NCI-H1417 (cell line): ENCODE measurements at places on chromosomes 12 and 14.

GRCh38 chr12:131856366-131857097 is 28.3 kb downstream of the MMP17 start:
- DNase-seq = no peak

DNA sequence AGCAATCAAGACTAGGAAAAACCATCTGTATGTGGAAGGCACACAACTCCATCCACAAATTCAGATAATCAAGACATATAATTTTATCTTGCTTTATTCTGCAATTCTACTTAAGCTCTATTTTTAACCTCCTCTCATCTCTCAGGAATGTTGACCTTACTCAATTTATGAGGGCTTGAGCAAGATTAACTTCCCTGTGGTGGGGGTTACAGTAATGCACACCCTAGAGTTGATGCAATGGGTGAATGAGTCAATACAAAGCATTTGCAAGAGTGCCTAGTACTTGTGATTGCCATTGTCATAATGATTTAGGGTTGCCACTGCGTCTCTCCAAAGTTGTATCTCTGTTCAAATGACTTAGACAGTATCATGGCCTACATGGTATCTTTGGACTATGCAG is 1598.4 kb upstream of the TMEM132C start:
- no peak for DNase-seq

- DNase-seq = no peak
These were observed 82.9 kb downstream of the ARF6 start for GRCh38 chr14:49975799-49976198.

DNA sequence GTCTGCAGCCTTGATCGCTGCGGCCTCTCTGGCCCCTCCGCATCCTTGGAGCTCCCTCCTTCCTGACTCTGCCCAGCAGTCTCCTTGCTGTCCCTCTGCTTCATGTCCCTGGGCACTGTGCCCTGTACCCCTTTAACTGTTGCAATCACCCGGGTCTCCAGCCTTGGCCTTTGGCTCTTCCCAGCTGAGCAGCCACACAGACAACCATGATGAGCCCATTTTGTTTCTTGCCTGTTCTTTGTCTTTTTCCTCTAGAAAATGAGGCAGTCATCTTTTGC is 40.6 kb upstream of the MEG3 start:
- no peak for DNase-seq

- no peak for DNase-seq
These were observed 75.2 kb upstream of the TMCC3 start for GRCh38 chr12:94725375-94726168.

- peak; percentile 23 for DNase-seq
These were observed 326.2 kb upstream of the NAV3 start for GRCh38 chr12:77504466-77504865.

DNA sequence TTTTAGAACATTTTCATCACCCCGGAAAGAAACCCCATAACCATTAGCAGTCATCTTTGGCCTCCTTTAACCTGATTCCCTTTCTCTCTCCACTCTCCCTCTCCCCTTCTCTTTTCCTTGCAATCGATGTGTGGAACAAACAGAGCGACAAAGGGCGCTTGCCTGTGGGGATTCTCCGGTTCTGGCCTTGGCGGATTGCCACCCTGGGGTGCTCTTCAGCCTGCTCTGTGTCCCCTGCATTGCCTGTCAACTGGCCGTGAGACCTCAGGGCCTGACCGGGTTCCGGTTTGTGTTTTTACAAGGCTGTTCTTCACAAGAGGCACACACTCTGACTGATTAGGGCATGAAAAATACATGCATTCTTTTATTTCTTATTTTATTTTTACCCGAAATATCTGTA is 27.8 kb downstream of the LRTM2 start:
- no peak for DNase-seq

DNA sequence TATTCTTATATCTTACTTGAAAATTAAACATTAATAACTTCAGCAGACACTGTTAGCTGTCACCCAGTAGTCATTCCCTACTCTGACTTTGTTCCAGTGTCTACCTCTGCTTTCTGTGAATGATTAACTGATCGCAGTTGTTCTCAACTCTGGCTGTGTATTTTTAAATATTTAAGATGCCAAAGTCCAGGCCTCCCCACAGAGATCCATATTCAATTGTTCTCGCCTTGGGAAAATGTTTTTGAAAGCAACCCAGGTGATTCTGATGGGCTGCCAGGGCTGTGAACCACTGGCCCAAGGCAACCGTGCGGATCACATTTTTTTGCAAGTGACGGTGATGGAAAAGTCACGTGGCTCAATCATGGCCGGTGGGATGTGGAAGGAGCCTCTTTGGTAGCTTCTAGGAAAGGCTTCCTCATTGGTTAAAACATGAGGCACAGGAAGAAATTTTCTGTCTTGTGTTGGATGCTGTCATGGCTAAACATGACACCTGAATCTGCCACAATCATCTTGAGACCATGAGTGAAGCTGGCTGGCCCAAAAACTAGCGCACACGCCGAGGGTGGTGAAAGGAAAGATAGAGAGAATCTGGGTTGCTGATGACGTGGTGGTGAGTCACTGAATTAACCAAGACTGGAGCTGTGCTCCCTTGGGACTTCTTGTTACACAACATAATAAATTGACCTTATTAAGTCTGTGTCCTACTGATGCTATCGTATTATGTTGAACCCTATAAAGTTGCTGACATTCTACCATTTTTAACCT is 37.2 kb downstream of the RDH12 start:
- DNase-seq = no peak

- no peak for DNase-seq
These were observed 6.9 kb upstream of the SYCP3 start for GRCh38 chr12:101746196-101746595.

GRCh38 chr12:73076760-73077159 is 804.6 kb downstream of the TRHDE start:
- DNase-seq = no peak

DNA sequence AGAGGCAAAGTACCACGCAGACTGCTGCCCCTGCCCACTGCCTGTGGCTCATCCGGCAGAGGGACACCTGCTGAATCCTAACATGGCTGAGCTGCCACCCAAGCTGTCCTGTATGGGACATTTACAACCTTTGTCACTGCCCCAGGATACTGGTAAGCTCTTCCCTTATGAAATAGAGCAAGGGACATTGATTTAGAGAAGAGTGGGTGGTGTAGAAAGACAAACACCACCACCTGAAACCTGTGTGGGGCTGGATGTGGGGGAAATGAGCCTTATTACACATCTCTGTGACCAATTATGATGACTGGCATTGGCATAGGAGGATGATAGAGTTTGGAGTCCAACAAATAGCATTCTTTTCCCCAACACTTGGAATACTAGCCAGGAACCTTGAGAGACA is 81.2 kb upstream of the GZMB start:
- no peak for DNase-seq

DNA sequence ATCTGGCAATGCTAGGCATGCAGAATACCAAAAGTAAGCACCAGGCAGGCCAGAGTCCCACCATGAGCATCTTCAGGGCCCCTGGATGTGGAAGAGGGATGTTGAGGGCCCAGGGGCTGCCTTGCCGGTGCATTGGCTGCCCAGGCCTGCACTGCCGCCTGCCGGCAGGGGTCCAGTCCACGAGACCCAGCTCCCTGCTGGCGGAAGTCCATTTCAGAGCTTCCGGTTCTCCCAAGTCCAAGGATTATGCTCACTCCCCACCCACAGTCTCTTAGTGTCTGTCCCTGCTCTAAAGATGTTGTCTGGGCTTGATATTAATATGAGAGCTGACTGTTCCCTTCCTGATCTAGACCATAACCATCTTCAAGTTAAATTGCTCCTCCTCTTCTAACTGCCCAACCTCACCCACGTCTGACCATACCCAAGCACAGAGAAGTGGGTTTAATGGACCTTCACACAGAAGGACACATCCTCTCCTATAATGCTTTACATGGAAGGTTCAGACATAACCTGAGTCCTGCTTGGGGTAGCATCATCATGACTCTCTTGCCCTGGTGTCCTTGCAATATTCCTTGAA is 117.4 kb downstream of the DAD1 start:
- no peak for DNase-seq

DNA sequence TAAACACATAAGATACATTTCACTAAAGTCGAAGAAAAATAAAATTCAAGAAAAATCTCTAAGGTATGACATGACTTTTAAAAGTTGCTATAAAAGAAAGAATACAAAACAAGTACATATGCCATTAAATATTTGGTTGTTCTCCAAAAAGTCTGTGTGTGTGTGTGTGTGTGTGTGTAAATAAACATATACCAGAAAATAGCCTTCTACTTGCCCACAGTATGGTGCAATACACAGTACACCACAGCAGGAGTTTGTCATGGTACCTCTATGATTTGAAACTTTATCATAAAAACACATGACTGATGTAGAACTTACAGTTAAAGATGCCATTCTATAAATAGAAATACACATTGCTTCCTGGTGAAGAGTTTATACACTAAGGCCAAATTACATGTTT is 692.7 kb upstream of the MGAT4C start:
- DNase-seq = no peak

- DNase-seq = peak; percentile 47
These were observed 28.0 kb downstream of the PTPRB start for GRCh38 chr12:70609203-70609602.

- DNase-seq = peak; percentile 42
These were observed 1.4 kb downstream of the PCK2 start for GRCh38 chr14:24095271-24096068.
